ENCODE measurements at places on chromosomes 3 and 15. TPM values are rescaled to one million over a fixed set of nuclear protein-coding genes. Genes with fewer than 3 reads are reported as not detected.

GPR62 gene
- not detected for polyA plus RNA-seq

HTR3E gene
- 0.54 TPM for polyA plus RNA-seq

SNAPC5 gene
- 28.5 TPM for polyA plus RNA-seq

FBXO45 gene
- 5.1 TPM for polyA plus RNA-seq

SSUH2 gene
- polyA plus RNA-seq = 0.95 TPM

PLIN1 gene
- polyA plus RNA-seq = 1.2 TPM

SLC28A2 gene
- 1.8 TPM for polyA plus RNA-seq

SLC6A11 gene
- polyA plus RNA-seq = not detected

IMPG2 gene
- polyA plus RNA-seq = not detected

KNG1 gene
- 1.2 TPM for polyA plus RNA-seq

MKRN3 gene
- polyA plus RNA-seq = not detected

TNFAIP8L3 gene
- polyA plus RNA-seq = 13.2 TPM

DTWD1 gene
- 10.6 TPM for polyA plus RNA-seq

XCR1 gene
- polyA plus RNA-seq = not detected

WNT5A gene
- 2.0 TPM for polyA plus RNA-seq

NOX5 gene
- not detected for polyA plus RNA-seq

TRANK1 gene
- 36.4 TPM for polyA plus RNA-seq

SKIL gene
- polyA plus RNA-seq = 14.6 TPM

DUOXA2 gene
- polyA plus RNA-seq = 117 TPM

KLHL6 gene
- polyA plus RNA-seq = 0.69 TPM

CERS3 gene
- polyA plus RNA-seq = not detected

PCOLCE2 gene
- 13.2 TPM for polyA plus RNA-seq

TMEM207 gene
- polyA plus RNA-seq = not detected

ARPP19 gene
- 40.0 TPM for polyA plus RNA-seq

ZDHHC19 gene
- not detected for polyA plus RNA-seq

PLA2G4D gene
- under 0.01 TPM for polyA plus RNA-seq

RASGRP1 gene
- polyA plus RNA-seq = not detected

PCCB gene
- polyA plus RNA-seq = 64.3 TPM

FBXW12 gene
- polyA plus RNA-seq = not detected

TMEM45A gene
- 6.3 TPM for polyA plus RNA-seq

LRRIQ4 gene
- not detected for polyA plus RNA-seq

IL17RE gene
- polyA plus RNA-seq = 46.3 TPM

MUC4 gene
- 195 TPM for polyA plus RNA-seq

PP2D1 gene
- not detected for polyA plus RNA-seq

RBPMS2 gene
- 7.3 TPM for polyA plus RNA-seq

USP8 gene
- 22.2 TPM for polyA plus RNA-seq

CFAP100 gene
- not detected for polyA plus RNA-seq

SPSB4 gene
- polyA plus RNA-seq = not detected

HHATL gene
- not detected for polyA plus RNA-seq

Measured in sigmoid colon (tissue), 7 donors.